ENCODE measurements at places on chromosomes 13 and 19.

GRCh38 chr13:23443110-23443509 is 9.6 kb upstream of the SACS start:
- no peaks in the 10 kb centered on the region for H3K36me3 ChIP-seq
- H3K4me1 ChIP-seq = no peaks in the 10 kb centered on the region
- no peak for DNase-seq
- H3K27me3 ChIP-seq = no peaks in the 10 kb centered on the region

- no peaks in the 10 kb centered on the region for H3K27me3 ChIP-seq
- H3K36me3 ChIP-seq = no peaks in the 10 kb centered on the region
- H3K4me3 ChIP-seq = no peak overlapping the region
- no peaks in the 10 kb centered on the region for H3K4me1 ChIP-seq
- H3K27ac ChIP-seq = no peak overlapping the region
- DNase-seq = no peak
These were observed 36.2 kb upstream of the LRCH1 start for GRCh38 chr13:46516599-46517338.

GRCh38 chr19:34325181-34325580 is 39.8 kb upstream of the GPI start:
- no peaks in the 10 kb centered on the region for H3K27me3 ChIP-seq
- H3K4me3 ChIP-seq = no peak overlapping the region
- H3K36me3 ChIP-seq = peaks cover 8% of the 10 kb centered on the region
- no peaks in the 10 kb centered on the region for H3K4me1 ChIP-seq
- no peak overlapping the region for H3K27ac ChIP-seq
- DNase-seq = no peak

DNA sequence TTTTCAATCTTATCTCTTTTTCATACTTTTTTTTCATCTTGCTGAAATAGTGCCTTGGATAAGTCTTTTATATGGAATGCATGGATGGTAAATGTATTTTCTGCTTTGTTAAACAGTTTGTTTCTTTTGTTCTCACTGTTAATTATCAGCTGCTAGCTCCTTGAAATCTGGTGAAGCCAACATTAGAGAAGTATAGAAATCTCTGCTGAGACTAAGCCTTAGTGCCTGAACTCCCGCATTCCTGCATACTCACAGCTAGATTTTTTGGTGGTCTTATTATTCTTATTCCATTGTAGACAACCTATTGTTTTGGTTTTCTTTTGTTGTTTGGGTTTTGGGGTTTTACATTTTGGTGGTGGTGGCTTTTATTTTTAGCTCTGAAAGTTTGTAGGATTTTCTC is 48.4 kb downstream of the DNAJC15 start:
- H3K4me1 ChIP-seq = peaks cover 5% of the 10 kb centered on the region
- no peaks in the 10 kb centered on the region for H3K27me3 ChIP-seq
- no peaks in the 10 kb centered on the region for H3K36me3 ChIP-seq
